ENCODE measurements at places on chromosomes 16 and 17. TPM values are rescaled to one million over a fixed set of nuclear protein-coding genes. Genes with fewer than 3 reads are reported as not detected.

The TBC1D26 gene
- not detected for total RNA-seq

The NCBP3 gene
- 16.3 TPM for total RNA-seq

DNA sequence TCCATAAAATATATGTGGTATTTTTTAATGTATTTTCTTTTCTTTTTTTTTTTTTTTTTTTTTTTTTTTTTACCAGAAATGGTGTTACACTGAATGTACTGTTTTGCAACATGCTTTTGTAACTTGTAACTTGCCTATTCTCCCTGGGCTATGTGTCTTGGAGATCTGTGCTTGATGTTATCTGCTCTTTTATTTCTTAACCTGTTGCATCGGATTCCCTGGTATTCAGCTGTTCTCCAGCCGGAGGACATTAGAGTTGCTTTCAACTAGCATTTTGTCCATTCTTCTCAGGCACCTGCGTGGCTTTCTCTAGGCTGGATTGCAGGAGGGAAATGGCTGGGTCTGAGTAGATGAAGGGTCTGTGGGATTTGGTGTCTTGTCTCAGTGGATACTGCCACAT lies 47.4 kb downstream of the KATNIP start:
- DNase-seq, result no peak

DNA sequence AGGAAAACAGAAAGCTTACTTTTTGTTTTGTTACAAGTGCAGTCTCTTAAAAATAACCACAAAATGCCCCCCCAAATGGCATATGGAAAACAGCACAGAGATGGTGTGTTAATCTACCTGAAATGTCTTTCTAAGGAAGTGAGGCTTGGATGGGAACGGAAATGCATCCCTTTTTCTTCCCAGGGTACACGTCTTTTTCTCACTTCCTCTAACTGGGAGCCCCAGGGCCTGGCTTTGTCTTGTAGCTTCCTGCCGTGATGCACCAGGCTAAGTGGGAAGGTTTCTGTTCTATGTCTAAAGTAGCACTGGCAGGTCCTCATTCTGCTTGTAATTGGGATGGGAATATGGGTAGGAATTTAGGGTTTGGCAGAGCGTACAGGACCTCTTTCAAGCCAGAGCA lies 52.5 kb upstream of the CACNG3 start:
- no peak for DNase-seq

- DNase-seq, result no peak
Observed at GRCh38 chr17:69714669-69715068, 300.2 kb downstream of the MAP2K6 start.

DNA sequence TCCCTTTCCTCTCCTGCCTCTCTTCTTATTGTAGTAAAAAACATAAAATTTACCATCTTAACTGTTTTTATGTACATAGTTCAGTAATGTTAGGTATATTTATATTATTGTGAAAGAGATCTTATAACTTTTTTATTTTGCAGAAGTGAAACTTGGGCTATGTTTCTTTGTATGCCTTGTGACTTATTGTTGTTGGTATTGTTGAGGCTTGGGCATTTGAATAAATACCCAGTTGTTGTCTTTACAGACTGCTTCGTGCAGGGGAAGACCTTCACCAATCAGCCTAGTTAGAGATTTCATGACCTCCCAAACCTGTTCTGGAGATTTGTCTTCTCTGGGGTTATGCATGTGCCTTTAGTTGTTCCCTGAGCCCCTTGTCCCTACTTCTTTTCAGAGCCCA lies 31.9 kb downstream of the REXO5 start:
- no peak for DNase-seq

DNA sequence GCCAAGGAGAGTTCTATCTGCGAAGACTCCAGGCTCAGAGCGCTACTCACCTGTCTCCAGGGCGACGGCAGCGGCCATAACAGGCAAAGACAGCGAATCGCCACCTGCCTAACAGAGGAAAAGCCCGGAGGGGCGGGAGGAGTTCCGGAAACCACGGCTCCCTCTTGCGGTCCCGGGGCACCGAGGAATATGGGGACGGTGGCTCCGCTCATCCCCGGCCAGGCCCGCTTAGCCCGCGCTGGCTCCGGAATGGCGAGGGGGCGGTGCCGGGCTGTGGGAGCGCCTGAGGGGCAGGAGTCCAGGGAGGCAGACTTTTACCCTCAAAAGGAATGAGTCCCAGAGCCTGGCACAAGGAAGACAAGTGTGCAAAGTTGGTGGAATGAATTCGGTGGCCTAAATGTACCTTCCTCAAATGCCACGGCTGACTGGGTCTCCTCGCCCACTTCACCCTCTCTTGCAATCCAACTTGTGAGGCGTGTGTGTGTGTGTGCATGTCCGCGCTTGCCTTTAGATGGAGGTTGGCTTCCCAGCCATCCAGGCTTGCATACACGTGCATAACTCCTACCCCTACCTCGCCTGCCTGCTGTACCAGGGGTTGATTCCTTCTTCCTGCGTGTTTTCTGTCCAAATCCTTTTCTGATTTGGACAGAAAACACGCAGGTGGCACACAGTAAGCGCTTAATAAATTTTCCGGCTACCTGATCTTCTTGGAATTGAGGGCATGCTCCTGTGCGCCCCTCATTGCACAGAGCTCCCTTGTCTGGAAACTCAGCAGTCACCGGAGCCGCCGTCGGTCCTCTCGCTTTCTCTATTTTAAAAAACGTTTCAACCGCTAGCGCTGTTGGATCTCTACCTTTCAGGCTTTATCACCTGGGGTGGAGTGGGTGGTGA lies 3.5 kb downstream of the C17orf100 start:
- DNase-seq, result no peak

Measured in left cardiac atrium (tissue), 4 donors.